Stimulated activated CD8-positive, alpha-beta memory T cell treated with anti-CD3 and anti-CD28 coated beads, Interleukin-4, amount 100 ng/mL, for 4 hours (primary cell): ENCODE measurements at places on chromosomes 5 and 9.

- DNase-seq = no peak
Measured at GRCh38 chr5:29993286-29993685, 1200.2 kb upstream of the CDH6 start.

GRCh38 chr5:166062719-166063118 is 2228.7 kb upstream of the WWC1 start:
- DNase-seq = no peak

GRCh38 chr9:75017378-75017777 is 10.7 kb downstream of the CARNMT1 start:
- DNase-seq = no peak

DNA sequence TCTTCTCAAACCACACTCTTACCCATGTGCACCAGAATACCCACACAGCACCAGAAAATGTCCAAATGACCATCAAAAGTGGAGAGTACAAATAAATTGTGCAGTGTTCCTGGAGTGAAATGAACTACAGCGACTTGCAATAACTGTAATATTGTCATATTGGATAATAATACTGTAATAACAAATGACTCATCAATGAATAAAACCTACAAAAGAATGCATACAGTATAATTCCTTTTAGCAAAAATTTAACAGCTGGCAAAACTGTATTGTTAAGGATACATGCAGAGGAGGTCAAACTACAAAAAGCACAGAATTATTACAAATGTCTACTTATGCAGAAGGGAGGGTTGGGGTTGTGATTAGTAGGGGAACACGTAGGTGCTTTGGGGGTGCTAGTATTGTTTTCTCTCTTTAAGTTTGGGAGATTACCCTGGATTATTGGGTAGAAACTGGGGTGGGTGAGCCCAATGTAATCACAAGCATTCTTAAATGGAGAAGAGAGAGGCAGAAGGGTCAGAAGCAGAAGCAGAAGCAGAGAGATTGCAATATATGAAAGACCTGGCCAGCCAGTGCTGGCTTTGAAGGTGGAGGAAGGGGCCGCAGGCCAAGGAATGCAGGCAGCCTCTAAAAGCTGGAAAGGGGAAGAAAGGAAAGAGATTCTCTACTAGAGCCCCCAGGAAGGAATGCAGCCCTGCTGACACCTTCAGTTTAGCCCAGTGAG is 21.8 kb downstream of the IRF1 start:
- no peak for DNase-seq

GRCh38 chr5:73376618-73377170 is 71.9 kb downstream of the FOXD1 start:
- DNase-seq = no peak

GRCh38 chr5:152560512-152561137 is 155.5 kb upstream of the NMUR2 start:
- no peak for DNase-seq

GRCh38 chr5:43851741-43852140 is 248.8 kb downstream of the NNT start:
- DNase-seq = no peak

GRCh38 chr5:57325678-57326397 is 152.0 kb downstream of the GPBP1 start:
- no peak for DNase-seq
